ENCODE measurements at places on chromosomes 2 and 18. TPM values are rescaled to one million over a fixed set of nuclear protein-coding genes. Genes with fewer than 3 reads are reported as not detected.

DNA sequence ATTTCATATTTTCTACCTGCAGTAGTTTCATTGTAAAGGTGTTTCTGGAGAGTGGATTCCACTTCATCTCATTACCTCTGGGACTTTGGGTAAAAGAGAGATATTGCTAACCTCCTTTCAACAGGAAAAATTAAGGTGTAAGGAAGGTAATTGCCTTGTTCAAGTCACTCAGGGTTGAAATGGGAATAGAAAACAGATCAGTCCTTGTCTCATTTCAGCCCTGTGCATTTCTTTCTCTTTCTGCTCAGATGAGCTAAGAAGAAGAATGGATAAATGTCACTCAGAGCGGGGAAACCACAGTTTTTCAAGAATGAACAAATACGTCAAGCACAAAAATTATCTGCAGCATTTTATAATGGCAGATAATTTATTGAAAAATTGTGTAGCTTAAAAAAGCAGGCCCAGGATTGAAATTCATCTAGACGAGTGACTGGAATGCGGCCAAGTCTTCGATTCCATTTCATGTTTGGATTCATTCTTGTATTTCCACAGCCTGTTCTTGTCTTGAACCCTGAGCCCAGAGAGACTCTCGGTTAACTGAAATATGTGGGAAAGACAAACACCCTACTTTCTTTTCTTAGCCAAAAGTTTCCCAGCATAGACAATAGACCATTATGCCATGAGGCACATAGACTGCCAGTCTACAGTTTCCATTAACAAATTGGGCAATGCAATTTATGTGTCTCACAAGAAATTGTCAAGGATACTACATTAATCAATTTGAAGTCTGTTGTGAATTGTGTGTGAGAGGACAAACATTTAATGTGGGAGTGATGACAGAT lies 107.9 kb downstream of the POLE4 start:
- no peak for DNase-seq

The NEU4 gene
- 0.21 TPM for total RNA-seq

The FNDC4 gene
- 7.0 TPM for total RNA-seq

DNA sequence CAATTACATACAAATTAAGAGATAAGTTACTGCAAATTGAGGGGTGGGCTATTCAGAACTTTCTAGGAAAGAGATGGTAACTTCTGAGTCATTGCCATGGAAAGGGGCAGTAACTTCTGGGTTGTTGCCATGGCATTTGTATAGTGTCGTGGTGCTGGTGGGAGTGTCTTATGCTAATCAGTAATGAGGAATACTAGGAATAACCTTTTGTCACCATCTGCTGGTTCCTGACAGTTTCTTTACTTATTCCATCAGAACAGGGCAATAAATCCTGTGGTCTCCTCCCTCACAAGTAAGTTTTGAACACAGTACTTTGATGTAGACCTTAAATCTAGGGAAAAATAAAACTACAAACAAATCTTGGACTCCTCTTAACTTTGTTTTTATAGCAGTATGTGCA lies 435.4 kb downstream of the BCL11A start:
- no peak for DNase-seq

The POTEE gene
- not detected for total RNA-seq

The IFIH1 gene
- total RNA-seq, result 14.7 TPM

GRCh38 chr18:21241301-21242048 lies 557 bp upstream of the GREB1L start:
- no peak for DNase-seq

The LOXHD1 gene
- total RNA-seq, result 1.2 TPM

The SERPINB12 gene
- not detected for total RNA-seq

The TDRD15 gene
- 3.8 TPM for total RNA-seq

- no peak for DNase-seq
Measured at GRCh38 chr2:73343992-73344391, 41.6 kb upstream of the ALMS1 start.

DNA sequence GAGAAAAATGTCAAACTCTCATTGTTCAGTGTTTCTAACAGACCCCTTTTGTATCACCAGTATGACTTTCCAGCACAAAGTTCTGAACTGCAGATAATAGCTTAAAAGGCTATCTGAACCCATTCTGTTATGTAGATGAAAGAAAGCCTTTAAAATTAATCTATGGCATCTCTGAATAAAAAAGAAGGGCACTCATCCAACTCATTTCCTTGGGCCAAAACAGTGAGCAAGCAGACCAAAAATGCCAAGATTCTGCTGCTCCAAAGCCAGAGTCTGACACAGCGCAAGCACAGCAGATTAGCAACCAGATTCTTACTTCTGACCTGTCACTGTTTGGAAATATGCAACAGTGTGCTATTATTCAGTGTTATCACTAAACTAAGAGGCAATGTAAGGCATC lies 22.6 kb upstream of the ITGA6 start:
- no peak for DNase-seq

The FTCDNL1 gene
- 0.85 TPM for total RNA-seq

GRCh38 chr2:38438883-38439612 lies 62.0 kb upstream of the ATL2 start:
- DNase-seq, result no peak

- no peak for DNase-seq
Measured at GRCh38 chr2:45851111-45851510, 199.6 kb downstream of the PRKCE start.

DNA sequence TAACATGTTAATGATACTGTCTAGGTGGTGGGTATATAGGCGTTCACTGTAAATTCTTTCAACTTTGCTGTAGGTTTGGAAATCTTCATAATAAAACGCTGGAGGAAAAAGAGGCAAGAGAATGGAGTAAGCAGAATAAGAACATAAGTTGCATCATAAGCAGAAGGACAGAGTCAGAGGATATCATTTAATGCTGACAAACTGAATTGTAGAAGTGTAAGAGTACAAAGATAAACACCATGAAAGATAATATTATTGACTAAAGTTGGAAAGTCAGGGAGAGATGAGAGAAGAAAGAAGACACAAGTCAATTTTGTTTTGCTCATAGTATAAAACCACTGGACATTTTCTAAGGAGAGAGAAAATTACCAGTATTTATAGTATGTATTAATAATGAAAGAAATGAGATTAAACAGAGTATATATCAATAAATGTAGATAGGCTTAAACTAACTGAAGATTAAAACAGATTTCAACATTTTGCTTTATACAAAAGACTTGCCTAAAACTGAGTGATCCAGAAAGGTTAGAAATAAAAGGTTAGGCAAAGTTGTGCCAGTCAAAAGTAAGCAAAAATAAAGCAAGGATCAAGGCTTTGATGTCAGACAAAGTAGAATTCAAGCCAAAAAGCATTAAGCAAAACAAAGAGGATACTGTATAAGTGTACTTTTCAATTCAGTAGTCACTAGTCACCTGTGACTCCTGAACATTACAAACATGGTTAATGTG lies 42.4 kb upstream of the VIT start:
- DNase-seq, result no peak

GRCh38 chr18:25675123-25675850 lies 323.3 kb upstream of the ZNF521 start:
- DNase-seq, result no peak

The C2orf72 gene
- total RNA-seq, result 3.7 TPM

The CTAGE1 gene
- not detected for total RNA-seq

The ACTR1B gene
- total RNA-seq, result 34.8 TPM

DNA sequence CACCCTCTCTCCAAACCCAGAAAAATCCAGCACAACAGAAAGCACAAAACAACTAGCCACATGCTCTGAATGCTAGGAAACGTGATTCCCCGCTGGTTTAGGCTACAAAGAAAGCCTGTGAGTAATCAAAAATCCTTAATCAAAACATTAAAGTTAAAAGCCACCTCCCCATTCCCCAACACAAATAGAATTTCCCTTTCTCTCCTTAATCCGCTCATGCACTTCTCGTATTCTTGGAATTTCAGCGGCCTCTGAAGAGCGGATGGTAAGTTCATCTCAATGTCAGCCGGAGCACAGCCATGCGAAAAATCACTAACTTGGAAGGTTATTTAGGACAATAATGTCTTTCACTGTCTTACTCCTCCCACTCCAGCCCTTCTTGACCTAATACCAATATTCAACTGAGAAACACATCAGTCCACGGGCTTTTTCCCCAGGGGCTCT lies 126.7 kb downstream of the OSBPL1A start:
- peak; percentile 11 for DNase-seq

- DNase-seq, result no peak
Measured at GRCh38 chr2:23850564-23851256, 76.2 kb downstream of the ATAD2B start.

The DYNAP gene
- not detected for total RNA-seq

The GALNT3 gene
- 14.0 TPM for total RNA-seq

GRCh38 chr2:176136374-176137251 lies 7.1 kb downstream of the HOXD8 start:
- DNase-seq, result no peak

- DNase-seq, result no peak
Measured at GRCh38 chr2:52520644-52521043, 1247.0 kb upstream of the CHAC2 start.

The LBX2 gene
- total RNA-seq, result 0.95 TPM

DNA sequence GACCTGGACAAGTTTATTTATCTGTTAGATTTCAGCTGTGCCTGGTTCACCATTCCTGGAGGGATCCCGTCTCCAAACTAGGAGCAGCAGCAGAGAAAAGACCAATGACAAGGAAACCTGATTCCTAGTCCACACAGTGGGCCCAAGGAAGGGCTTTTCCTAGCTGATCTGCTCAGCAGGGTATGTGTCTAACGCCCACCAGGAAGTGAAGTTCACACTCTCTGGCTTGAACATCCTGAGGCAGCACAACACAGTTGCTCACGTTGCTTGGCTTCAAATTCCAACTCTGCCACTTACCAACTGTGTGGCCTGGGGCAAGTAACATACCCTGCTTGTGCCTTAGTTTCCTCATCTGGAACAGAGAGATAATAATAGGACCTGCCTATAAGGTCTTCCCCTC lies 42.9 kb downstream of the XDH start:
- DNase-seq, result no peak

The FLACC1 gene
- 1.3 TPM for total RNA-seq

The SULT1C2 gene
- 3.3 TPM for total RNA-seq

The GKN1 gene
- not detected for total RNA-seq

DNA sequence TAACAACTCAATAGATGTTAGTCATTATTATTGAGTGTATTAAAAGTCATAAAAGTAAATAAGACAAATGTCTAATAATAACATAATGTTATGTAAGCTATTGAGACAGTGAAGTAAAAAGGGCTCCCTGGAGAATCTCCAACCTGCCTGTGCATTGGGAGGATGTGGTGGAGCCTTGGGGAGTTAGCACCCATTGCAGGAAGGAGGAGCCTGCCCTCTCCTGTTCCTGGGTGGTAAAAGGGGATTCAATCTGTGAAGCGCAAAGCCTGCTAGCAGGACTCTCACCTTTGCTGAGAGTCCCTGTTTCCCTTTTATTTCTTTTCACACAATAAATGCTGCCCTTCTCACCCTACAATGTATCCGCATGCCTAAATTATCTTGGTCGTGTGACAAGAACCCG lies 206.1 kb downstream of the RAB3GAP1 start:
- DNase-seq, result no peak

GRCh38 chr2:223952280-223952968 lies 4.8 kb upstream of the MRPL44 start:
- no peak for DNase-seq

The ZNF804A gene
- 4.3 TPM for total RNA-seq

The HOXD1 gene
- 0.90 TPM for total RNA-seq

GRCh38 chr2:225597911-225598310 lies 198.4 kb downstream of the NYAP2 start:
- no peak for DNase-seq

- no peak for DNase-seq
Measured at GRCh38 chr2:158511706-158512105, 55.0 kb downstream of the PKP4 start.

DNA sequence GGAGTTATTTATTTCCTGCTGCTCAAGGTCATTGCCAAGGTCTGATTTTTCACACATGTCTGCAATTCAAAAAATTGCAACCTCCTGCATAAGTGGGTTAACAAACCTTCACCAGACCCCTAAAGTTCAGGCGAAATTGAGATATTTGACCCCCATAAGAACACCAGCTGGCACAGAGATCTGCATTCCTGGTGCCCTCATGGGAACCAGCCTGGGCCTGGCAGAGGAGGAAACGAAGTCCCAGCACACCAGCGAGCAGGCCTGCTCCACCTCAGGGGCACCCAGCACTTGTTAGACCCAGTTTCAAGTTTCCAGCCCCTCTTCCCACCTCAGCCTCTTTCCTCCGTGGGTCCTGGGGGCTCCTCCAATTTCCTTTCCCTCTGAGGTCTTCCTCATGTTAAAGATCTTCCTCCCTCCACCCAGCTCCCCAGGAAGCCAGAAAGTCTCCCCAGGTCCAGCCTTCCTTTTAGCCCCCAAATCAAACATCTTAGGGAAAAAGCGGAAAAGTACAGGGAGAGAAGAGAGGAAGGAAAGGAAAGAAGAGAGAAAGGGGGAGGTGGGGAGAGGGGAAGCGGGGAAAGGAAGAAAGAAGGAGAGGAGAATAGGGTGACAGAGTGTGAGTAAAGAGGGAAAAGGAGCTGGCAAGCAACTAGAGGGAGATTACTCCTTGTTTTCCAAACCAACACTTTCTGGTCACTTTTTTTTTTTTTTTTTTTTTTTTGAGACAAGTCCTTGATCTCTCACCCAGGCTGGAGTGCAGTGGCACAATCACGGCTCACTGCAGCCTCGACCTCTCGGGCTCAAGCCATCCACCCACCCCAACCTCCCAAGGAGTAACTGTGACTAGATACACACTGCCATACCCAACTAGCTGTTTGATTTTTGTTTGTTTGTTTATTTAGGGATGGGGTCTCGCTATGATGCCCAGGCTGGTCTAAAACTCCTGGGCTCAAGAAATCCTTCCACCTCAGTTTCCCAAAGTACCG lies 3.9 kb upstream of the C2orf72 start:
- DNase-seq, result no peak

DNA sequence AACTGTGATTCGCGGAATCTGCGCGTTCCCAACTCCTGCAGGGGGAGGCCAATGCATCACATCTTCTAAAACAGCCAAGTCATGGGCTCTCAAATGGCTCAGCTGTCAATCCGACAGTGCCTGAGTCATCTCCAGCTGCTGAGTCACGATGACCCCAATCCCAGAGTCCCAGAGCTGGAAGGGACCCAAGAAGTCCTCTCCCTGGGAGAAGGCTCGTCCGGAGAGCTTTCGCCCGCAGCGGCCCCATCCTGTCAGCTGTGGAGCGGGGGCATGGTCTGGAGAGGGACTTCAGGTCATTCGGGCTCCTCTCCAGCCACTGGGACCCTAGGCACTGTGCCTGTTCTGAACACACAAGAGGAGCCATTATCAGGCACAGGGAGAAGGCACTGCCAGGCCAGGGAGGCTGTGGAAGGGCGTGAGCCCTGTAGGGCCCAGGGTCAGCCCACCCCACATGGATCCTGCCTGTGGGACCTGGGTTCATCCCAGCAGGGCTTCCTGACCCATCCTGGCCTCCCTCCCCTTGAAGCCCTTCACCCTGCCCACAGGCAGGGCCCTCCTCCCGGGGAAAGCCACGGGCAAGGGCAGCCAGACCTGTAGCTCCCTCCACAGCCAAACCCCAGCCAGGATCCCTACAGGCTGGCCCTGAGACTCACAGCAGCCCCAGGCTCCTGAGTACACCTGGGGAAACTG lies 47.6 kb upstream of the GPC1 start:
- DNase-seq, result no peak
